ENCODE measurements at places on chromosomes 16 and 17.
A peak's percentile ranks its signal among the peaks of the same experiment; 100 is the strongest.

DNA sequence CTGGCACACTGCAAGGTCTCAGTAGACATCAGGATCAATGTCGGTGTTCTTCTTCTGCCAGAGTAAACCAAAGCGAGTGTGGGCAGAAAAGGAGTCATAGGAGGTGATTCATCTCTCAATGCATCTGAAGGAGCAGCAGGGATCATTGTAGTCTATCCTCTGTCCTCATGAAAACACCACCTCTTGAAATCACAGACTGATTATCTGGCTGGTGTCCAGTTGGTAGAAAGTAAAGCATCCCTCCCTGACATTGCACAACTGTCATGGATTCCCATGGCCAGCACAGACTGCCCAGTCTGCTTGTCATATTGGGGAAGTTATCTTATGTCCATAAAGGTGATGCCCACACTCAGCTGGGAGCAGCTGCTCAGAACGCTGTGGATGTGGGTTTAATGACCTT lies 74.1 kb downstream of the ABCC12 start:
- DNase-seq = no peak

DNA sequence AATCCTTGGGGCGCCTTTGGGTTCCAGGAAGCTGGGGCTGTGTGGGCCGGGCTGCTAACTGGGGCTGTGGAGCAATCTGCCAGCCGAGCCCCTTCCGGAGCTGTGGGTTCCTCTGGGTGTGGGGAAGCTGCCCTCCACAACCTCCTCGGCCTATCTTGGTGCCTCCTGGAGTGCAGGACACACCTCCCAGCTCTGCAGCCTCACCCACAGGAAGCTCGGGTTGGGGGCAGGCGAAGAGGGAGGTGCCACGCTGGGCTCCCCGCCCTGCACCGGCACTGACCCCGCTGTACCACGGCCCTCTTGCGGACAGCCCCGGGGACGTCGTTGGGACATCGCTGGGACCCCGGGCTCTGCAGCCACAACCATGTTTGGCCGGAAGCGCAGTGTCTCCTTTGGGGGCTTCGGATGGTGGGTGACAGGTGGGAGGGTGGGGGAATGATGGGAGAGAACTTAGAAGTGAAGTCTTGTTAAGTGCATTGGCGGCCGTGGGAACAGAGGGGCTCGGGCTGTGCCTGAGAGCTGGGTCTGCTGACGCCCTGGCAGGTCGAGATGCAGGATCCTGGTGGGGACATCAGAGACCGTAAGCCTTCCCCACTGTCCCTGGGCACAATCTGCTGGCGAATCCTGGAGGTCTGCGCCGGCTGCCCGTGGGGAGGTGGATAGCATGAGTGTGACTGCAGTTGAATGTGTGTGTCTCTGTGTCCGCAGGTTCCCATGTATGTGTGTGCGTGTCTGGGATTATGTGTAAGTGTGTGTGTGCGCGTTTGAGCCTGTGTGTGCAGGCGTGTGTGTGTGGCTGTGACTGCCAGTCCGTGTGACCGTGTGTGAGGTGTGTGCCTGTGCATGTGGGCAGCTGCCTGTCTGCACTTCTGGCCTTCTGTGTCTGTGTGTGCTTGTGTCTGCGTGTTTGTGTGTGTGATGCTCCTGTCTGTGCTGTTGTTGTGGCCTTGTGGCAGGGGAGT lies at the start of gene RAP1GAP2:
Gene RAP1GAP2 (plus strand): TSS at position 275 of the 962 bp plus-strand sequence. CDS start 90 bp downstream, at position 365.
- peak; percentile 78 for DNase-seq

DNA sequence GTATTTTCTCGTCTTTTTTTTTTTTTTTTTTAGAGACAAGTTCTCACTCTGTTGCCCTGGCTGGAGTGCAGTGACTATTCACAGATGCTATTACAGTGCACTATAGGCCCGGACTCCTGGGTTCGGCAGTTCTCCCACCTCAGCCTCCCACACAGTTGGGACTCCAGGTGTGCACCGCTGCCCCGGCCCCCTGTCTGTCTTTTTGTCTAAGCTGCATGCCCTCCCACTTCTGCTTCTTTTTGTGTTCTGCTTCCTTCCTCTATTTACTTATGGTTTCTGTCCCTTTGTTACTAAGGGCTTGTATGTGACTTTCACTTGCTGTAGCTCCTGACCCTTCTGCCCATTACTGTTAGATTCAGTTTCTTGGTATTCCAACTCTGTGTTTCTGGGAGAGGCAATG lies 20.5 kb downstream of the SLC7A6 start:
- no peak for DNase-seq

- no peak for DNase-seq
Measured at GRCh38 chr16:10880594-10881452, 3.8 kb downstream of the CIITA start.

DNA sequence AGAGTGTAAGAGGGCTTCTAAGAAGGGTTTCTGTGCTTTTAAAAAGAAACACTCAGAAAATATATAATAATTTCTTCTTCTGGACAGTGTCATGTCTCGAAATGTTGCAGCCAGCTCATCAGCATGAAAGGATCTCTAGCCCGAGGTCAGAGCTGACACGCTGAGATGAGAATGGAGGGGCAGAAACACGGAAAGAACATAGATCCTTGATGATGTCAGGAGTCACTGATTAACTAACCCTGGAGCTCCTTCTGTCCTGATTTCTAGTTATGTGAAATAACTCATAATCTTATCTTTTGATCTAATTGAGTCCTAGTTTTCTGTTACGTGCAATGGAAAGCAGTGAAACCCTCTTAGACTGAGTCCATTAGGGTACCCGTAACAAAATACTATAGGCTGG lies 10.3 kb upstream of the TOX3 start:
- DNase-seq = no peak

GRCh38 chr16:89242795-89243200 lies 25.3 kb downstream of the ZNF778 start:
- no peak for DNase-seq

GRCh38 chr17:68832109-68832802 lies 122.9 kb downstream of the ABCA8 start:
- no peak for DNase-seq

DNA sequence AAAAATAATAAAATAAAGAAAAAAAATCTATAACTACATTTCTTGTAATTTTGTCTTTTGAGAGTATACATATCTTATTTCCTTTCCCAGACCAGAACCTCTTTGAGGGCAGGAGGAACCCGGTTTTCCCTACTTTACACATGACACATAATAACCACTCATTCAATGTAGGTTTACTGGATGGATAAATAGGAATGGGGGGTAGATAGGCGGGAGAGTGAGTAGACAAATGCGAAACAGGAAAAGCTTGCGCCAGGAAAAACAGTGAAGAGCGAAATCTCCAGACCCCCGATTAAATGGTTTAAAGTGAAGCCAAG lies 515 bp upstream of the GOSR2 start:
- no peak for DNase-seq

GRCh38 chr16:67384778-67385510 lies 8.4 kb downstream of the TPPP3 start:
- DNase-seq = no peak

Measured in CD8-positive, alpha-beta memory T cell (primary cell).